ENCODE measurements at places on chromosomes 12 and 14. TPM values are rescaled to one million over a fixed set of nuclear protein-coding genes. Genes with fewer than 3 reads are reported as not detected.

- no peak for DNase-seq
Observed at GRCh38 chr12:89552376-89552775, 26.5 kb upstream of the POC1B start.

DNA sequence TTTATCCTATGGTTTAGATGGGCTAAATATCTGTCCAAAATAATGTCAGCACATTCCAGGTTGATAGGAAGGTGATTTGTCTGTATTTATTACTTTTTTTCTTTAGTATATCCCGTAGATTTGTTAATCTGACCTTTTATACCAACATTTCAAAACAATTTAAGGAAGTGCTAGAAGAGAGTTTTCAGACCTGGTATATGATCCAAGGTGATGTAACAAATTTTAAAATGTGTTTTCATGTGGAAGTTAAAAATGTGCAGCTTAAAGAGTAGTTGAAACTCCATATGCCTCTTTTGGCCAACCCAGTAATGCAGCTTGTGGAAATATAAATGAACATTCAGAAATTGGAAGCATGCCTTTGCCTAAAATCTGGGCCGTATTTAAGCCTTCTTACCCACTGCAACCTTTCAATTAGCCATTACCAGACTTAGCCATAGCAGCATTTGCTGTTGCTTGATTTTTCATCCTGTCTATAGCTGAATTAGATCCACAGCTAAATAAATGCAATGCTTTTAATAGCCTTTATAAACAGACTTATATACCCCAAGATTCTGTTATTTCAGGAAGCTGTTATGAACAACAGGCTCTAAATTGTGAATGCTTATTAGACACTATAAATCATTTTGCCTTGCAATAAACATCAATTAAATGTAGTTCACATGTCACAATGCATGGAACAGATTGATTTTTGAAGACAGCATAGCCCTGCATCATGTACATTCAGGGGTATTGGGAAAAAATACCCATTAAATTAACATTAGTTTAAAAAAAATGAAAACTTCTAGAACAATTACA is 271.2 kb downstream of the PDZRN4 start:
- DNase-seq = no peak

GRCh38 chr12:94149119-94149780 is 873 bp downstream of the PLXNC1 start:
- no peak for DNase-seq

GRCh38 chr14:96599076-96599475 is 96.9 kb downstream of the PAPOLA start:
- no peak for DNase-seq

DNA sequence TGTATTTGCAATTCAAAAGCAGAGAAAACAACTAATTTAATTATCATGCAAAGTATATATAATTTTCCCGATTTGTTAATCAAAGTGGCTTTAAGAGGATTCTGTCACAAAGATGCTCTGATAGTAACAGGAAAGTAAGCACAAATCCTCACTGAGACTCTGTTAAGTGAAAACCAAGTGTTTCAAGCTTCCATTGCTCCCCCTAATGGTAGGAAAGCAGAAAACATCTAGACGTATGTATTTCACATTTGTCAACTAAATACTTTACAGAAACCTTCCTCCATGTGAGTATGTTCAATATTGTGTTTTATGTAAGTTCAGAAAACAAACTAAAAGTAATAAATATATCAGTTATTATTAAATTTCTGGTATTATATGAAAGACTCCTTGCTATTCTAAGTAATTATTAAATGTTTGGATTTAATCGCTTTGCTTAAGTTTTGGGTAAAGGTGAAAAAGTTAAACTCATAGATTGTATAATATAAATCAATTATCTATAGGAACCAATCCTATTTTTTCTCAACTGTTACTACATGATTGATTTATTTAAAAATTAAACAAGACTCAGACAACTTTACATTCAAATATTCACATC is 1.5 kb upstream of the NTS start:
- DNase-seq = no peak

DNA sequence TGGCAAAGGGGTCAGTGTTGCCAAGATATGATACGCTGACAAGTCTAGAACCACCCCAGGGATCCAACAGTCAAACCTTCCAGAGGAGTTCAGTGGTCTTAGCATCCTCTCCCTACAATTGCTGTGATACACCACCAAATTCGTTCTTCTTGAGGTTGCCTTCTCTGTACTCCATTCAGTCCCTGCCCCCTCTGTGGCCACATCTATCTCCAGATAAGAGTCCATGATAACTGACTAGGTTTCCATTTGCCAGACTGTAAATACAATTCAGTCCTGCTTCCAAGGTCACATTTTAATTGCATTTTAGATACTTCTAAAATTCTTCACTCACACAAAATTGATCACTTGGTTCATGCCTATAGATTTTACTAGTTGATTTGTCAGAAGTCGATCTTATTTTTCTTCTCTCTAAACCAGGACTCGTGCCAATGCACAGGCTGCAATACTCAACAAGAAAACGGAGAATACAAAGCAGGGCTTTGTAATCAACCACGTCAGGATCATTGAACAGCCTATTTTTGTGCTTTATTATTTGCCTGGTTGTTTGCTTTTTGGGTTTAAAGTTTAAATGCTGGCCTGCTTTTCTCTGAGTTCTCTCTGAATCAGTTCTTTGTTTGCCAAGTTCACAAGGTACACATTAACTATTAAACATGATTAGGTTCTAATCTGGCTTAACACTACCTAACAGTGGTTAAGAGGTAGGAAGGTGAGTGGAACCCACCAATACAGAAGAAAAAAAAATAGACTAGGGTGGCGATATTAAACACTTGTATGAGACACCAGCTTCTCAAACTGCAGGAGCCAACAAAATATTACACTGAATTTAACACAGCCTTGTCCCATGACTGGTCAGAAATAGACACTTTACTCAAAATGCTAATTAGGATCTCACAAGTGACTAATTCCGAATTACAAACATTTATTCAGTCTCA is 5.3 kb upstream of the TSPAN8 start:
- no peak for DNase-seq

DNA sequence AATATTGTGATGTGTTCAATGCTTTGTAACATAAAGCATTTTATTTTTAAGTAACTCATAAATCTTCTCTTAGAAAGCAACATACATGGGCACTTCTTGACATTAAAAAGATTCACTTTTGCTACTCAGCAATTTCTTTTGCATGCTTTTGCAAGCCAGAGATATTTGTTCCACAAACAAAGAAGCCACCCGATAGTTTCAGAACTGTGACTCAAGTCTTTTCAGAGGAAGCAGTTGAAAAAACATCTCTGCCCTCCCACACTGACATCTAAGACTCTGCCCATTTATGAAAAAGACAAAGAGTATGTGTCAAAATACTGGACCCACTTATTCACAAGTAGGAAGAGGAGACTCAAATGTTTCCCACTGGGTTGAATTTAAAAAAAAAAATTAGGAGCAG is 7.5 kb downstream of the APPL2 start:
- DNase-seq = no peak

- no peak for DNase-seq
Observed at GRCh38 chr14:55123101-55123500, 6.0 kb upstream of the LGALS3 start.

DNA sequence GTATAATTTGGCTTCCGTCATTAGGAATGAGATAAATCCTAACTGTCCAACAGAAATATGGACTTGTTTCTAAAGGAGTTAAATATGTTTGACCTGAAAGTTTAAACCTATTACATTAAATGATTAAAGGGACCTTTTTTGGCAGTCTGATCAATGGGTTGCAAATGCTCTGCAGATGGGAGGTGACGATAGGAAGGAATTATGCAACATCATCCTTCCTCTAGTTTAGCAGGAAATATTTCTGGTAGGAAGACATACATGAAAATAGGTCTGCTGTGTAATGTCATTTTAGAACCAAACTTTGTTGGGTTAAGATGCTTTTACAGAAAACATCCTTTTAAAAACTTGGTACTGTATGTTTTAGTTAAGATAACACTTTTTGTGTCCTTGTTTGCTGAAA is 2.6 kb downstream of the LRRC10 start:
- DNase-seq = no peak

DNA sequence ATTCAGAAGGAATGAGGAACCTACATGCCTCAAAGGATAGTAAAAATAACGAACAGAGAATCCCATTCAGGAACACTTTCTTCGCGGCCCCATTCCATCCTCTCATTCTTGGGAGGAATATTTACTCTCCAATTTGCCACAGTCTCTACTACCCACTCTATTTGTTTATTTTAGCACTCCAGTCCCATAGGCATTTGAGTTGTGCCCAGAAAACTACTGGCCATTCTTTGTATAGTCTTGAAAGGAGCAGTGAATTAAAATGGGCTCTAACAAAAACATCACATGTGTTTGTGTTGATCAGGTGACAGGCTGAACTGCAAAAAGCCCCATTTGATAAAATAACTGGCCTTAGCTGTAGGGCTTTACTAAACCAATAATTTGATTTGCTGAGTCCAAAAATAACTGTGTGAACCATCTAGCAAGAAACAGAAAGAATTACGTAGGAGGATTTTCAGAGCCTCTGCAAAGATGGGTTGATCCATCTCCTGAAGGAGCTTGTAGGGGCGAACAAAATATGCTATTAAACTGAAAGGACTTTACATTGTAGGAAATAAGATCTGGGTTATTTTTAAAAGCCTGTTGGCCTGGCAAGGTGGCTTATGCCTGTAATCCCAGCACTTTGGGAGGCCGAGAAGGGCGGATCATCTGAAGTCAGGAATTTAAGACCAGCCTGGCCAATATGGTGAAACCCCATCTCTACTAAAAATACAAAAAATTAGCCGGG is 142.3 kb upstream of the CPNE8 start:
- DNase-seq = no peak

DNA sequence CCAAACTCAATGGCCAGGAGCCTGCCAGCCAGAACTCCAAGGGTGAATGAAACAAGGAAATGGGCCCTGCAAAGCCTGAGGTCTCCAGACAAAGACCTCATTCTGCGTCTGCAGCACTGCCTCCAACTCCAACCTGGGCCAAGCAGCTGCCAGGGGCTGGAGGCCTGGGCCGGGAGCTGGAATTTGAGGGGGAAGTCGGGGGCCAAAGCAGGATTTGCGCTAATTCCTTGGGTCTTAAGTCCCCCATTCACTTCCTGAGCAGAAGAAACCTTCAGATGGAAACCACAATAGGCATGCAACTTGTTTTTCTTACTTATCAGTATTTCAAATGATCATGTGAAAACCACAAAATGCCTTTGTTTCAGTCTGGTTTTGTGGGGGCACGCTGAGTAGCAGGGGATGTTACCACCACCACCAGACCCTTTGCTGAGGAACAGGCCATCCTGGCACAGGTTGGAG is 23.0 kb upstream of the TC2N start:
- DNase-seq = no peak

- DNase-seq = no peak
Observed at GRCh38 chr14:91839749-91840148, 27.6 kb downstream of the TC2N start.

GRCh38 chr14:61322799-61323290 is 1.5 kb downstream of the PRKCH start:
- DNase-seq = no peak

GRCh38 chr12:96872961-96873360 is 34.1 kb upstream of the NEDD1 start:
- DNase-seq = no peak

DNA sequence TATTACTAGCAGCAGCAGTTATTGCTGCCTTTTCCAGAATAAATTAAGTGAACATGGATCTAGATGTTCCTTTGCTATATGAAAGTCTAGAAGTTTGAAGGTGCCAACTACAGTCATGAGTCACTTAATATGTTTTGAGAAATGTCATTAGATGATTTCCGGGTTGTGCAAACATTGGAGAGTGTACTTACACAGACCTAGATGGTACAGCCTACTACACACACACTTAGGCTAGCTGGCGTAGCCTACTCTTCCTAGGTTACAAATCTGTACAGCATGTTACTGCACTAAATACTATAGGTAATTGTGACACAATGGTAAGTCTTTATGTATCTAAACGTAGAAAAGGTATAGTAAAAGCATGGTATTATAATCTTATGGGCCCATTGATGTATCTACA is 368.1 kb downstream of the PDZRN4 start:
- no peak for DNase-seq

DNA sequence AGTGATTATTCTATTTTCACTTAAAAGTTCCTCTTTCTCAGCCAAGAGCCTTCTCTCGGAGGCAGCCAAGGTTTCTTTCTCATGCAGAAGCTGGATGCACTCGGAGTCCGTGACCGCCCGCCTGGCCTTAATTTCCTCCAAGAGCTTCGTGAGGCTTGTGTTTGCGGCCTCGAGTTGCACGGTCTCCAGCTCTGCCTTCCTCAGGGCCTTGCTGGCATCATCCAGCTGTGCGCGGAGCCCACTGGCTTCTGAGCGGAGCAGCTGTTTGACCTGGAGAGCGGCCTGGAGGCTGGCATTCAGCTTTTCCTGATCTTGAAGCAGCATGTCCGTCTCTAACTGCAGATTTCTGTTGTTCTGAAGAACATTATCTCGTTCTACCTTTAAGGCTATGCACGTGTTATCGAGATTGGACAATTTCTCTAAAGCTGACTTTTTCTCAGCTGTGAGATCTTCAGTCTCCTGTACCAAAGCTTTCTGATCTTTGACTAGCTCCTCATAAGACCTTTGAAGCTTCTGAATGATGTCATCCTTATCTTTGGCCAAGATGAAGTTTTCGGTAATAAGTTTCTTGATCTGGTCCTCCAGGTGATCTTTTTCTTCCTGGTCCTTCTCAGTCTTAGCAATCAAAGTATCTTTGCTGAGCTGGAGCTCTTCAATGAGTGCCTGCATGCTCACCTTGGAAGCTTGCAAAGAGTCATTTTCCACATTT is 57.2 kb upstream of the VPS33A start:
- no peak for DNase-seq

DNA sequence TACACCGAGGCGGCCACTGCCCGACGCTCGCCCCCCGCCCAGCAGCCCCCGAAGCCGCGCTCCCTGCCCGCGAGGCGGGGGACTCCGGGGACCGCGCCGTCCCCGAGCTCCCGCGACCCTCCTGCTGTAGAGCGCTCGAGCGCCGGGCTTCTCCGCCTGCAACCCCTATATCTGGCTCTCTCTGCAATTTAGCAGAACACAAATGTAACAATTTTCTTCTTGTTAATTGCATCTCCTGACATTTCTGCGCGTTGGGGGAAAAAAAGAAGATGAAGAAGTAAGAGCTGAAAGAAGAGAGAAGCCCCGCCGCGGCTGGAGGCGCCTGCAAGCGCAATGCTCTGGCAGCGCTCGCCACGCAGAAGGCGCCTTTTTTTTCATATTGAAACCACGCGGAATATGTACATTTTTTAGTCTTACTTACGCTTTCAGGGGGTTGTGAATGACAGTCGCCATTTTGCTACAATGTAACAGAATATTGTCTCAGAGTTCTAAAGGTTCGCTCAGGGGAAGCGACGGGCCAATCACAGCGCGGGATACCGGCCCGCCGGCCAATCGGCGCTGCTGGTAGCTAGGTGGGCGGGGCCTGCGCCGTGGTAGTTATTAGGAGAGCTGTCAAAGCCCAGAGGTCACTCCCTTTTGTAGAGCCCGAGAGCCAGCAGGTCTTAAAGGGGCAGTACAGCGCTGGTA is at the start of gene DPF3:
Gene DPF3 (minus strand): TSS at position 466 of the 687 bp plus-strand sequence. CDS start 13 bp downstream, at position 453.
- DNase-seq = peak; percentile 95

Gene KRT74
- not detected for total RNA-seq

Gene HOXC10
- total RNA-seq = not detected

Gene PZP
- not detected for total RNA-seq

Gene KCNH3
- 0.95 TPM for total RNA-seq

Gene EID3
- total RNA-seq = 33.7 TPM

Gene ERBB3
- 3.2 TPM for total RNA-seq

Gene WSCD2
- total RNA-seq = 3.3 TPM

Gene NRDE2
- 16.8 TPM for total RNA-seq

Gene SDR9C7
- 0.27 TPM for total RNA-seq

Gene DENND5B
- total RNA-seq = 43.9 TPM

Data from thoracic aorta (tissue), 2 donors.